ENCODE measurements at places on chromosomes 7 and 10. TPM values are rescaled to one million over a fixed set of nuclear protein-coding genes. Genes with fewer than 3 reads are reported as not detected.

GRCh38 chr10:113080061-113080924 is 130.2 kb downstream of the TCF7L2 start:
- DNase-seq, result no peak

DNA sequence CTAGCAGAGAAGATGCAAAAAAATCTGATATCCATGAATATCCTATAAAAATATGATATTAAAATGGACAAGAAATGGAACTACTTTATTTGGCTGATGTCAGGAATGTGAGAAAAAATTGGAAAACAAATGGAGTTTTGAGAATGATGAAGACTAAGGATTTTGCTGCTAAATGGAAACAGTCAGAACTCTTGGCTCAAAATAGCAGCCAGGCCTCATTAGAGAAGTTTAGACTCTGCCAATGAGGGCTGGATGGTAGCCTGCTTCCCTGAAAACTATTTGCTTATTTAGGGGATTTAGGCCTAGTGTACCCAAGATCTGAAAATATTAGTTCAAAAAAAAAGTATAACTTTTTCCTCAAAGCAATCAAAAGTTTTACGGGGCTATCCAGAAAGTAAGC is 458.5 kb downstream of the TFEC start:
- DNase-seq, result no peak

DNA sequence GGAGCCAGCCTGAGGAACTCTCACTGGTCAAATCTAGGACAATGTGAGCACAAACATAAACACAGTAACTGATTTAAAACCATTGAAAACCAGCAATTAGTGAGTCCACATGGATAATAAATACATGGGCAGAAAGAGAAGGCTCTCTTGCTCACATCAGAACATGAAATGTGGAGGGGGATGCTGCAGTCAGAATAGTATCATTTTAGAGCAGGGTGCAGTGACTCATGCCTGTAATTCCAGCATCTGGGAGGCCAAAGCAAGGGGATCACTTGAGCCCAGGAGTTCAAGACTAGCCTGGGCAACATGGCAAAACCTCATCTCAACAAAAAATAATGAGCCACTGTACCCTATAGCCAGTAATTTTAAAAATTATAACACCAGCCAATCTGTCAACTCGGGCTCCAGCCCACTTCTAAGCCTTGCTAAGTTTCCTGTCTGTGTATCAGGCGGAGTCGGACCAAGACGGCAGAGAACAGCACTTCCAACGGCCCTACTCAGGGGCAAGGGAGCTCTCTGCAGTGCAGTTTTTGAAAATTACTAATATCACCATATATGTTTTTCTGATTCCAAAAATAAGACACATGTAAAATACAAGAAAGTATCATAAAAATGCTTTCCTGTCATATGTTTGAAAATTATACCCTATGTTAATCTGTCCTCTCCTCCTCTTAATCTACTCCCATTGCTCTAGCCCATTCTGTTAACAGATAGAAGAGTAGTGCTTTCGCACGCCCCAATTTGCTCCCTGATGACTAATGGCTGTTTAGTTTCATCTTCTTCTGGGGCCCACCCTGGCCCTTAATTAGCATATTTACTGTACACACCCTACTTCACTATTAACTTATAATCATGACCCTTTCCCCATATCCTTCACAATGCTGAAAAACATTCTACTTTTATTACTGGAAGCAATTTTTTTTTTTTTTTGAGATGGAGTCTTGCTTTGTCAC is 17.1 kb downstream of the URGCP start:
- no peak for DNase-seq

DNA sequence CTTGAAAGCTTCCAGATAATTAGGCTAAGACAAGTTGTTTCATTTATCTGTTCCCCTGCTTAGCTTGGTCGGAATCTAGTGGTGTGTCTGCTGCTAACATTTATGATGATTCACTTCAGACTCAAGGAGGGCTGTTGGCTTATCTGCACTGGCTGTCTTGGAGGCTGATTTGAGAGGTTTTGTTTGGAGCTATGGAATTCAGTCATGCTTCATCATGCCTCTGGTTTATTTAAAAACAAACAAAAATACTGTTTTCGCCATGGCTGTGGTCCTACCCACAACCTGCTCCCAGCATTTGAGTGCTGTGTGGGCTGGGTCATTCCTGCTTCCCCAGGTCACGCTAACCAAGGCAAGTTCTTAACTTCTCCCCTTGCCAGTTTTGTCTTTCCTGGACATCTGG is 11.7 kb upstream of the ARPC1B start:
- DNase-seq, result peak; percentile 90

DNA sequence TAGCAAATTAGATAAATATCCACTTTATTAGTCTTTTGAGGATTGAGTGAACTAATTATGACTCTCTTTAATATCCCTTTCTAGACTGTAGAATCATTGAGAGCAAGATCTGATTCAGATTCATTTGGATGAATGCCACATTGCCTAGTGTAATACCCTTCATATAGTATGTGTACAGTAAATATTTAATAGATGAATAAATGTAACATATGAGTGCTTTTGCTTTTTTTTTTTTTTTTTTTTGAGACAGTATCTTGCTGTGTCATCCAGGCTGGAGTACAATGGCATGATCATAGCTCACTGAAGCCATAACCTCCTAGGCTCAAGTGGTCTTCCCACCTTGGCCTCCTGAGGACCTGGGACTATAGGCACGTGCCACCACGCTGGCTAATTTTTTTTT is 14.8 kb downstream of the SAMD8 start:
- DNase-seq, result no peak

DNA sequence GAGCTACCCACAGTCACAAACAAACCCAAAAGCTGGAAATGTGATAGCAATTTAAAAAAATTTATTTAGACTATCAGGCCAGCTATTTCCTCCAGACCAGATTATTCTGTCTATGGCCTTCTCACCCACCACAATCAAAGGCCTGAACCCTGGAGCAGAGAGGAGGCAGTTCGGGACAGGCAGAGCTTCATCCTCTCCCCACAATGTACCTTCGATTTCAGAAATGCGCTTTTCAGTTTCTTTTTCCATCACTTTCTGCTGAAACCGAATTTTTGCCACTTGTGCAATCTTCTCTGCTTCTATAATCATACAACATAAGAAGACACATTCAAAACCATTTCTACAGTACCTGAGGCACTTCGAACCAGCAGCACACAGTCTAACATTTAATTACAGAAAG is 29.9 kb downstream of the ERLIN1 start:
- no peak for DNase-seq

- DNase-seq, result peak; percentile 17
These were observed 165.7 kb downstream of the NPSR1 start for GRCh38 chr7:34823650-34824258.

- no peak for DNase-seq
These were observed 169.4 kb downstream of the SVIL start for GRCh38 chr10:29465384-29465783.

Gene NRG3
- total RNA-seq, result 2.3 TPM

GRCh38 chr7:133409421-133409820 is 156.5 kb downstream of the EXOC4 start:
- DNase-seq, result no peak

DNA sequence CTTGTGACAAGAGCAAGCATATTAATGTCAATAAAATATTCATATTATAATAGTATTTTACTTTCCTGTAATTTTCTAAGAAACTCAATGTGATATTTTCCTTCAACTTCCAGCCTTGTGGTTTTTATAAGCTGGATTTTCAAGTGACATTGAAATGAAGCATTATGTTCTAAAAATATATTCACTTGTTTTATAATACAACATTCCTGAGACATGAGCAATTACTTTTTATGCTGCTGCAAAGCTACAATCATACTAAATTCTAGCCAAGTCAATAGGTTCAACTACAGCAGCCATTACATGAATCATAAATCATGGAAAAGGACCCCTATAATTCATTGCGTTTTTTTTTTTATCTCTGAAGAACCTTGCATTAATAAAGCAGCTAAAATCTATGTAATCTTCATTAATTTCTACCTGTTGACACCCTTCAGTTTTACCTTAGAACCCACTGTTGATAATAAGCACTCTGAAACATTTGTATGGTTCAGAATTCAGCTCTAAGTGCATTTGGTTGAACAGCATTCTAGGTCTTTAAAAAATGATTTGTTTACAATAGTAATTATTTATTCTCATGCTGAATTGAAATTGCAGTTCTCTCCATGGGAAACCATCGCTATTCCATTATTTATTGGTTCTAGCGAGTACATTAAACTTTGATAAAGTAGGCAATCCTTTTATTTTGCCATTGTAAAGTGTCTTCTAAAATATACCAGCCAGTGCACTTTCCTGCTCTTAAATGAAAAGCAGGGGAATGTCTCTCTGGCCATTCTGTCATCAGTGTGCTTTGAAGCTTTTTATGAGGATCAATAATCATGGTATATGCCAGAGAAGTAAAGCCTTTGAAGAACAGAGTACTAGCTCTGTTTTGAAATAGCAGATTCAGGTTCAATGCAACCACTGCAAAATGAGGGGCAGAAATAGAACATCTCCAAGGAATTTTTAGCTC is 132.6 kb downstream of the GNAT3 start:
- DNase-seq, result peak; percentile 82

- no peak for DNase-seq
These were observed 4.7 kb upstream of the EBF3 start for GRCh38 chr10:129968853-129969183.

Gene KIF5B
- total RNA-seq, result 170 TPM

Gene PTEN
- 99.2 TPM for total RNA-seq

DNA sequence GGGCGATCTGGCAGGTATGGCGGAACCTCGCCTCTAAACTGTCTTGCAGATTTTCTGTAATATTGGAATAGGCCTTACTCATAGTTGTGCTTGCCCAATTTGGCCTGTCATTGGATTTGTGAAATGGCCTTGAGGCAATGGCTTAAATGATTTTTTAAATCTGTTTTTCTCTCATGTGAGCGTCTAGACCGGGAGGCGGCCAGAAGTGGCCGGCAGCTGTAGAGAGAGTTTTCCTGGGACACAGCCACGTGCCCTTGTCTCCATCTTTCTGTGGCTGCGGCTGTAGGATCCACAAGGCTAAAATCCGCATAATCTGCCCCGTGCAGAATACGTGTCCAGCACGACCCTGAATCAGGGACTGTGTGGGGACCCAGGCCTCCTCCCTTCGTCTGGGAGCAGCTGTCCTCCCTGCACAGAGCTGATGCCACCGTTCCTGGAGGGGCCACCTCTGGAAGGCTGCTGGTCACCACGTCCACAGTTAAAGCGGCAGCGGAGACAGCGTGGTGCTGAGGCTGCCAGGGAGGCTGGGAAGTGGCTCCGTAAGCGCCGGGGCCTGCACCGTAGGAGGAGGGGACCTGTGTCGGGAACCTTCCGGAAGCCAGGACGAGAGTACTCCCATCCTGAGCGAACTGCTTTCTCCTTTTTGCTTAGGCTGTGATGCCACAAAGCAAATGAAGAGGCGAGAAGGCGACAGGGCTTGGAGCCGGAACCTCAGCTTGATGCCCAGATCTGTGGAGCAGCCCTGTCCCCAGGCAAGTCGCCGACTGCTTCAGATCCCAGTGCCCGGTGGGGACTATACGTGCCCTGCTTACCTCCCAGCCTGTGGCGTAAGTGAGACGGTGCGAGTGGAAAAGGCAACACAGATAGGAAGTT is 99.8 kb downstream of the DYNC2I1 start:
- DNase-seq, result no peak

DNA sequence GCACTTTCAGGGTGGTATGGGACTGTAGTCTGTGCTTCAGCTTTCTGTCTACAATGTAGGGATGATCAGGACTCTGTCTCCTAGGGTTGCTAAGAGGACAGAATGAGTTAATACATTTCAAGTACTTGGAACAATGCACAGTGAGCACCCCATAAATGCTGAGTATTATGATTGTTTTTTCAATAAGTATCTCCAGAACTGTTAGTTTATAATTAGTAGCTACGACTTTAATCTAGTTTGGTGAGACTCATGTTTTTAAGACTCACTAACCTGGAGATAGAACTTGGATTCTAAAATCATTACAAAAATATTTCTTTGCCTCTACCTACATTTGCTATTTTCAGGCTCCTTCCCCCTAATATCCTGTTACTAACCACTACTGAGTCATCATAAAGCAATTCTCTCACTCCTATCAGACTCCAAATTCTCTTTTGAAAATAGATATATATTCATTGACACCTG is 95.3 kb downstream of the CPED1 start:
- peak; percentile 49 for DNase-seq

Gene LRRTM3
- 0.09 TPM for total RNA-seq

Gene EBF3
- total RNA-seq, result 0.07 TPM

DNA sequence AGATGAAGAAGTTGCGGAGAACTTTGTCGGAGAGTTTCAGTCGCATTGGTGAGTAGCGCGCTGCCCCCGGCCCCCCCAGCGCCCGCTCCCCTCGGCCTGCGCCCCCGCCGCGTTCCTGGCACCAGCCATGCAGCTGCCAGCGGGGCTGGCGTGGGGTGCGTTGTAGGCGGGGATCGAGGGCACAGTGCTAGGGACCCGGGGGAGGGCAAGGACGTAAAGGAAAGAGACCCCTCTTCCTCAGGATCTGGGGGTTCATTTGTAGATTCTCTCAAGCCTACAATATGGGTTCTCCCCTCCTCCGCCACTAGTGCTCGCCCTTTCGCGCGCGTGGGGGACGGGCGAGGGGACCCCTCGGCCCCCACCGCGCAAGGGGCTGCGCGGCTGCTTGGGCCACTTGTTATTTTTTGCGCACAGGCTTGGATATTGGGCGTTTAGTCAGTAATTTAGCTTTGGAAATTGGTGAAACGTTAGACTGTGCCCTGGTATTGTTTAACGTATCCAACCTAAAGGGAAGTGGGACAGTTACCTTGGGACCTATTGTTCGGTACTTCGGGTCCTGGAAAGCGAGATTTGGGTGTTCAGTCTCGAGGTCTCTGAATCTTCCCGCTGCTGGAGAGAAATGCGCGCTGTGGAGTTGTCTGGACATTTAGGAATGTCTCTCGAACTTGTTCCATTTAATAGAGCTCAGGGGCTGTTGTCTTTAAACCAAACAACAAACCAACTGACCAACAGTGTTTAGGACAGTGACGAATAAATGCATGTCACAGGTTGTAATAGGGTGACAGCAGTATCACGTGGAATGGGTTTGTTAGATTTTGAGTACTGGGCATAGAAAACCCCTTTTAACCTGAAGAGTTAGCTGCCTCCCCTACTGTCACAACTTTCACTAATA is 796 bp downstream of the CDK14 start:
- DNase-seq, result peak; percentile 54

GRCh38 chr10:8332730-8333111 is 278.2 kb downstream of the GATA3 start:
- DNase-seq, result no peak

Gene CPA2
- not detected for total RNA-seq

GRCh38 chr10:49831352-49832035 is 69.4 kb upstream of the OGDHL start:
- DNase-seq, result peak; percentile 70

DNA sequence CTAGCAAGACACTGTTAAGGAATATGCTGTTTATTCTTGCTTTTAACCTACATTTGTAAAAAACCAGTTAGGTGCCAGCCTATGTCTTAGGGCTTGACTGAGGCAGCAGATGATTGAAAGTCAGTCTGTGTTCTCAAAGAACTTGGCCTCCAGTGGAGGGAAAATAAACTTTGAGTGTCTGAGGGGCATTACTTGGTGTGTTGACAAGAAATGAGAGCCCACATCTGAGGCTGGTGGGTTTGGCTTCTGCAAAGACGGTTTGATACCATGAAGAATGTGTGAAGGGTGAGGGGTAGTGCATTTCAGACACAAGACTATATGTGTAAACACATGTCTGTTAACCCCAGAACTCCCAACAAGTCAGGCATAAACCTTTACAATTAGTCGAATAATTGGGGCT is 28.5 kb downstream of the CCSER2 start:
- DNase-seq, result no peak

GRCh38 chr7:74430961-74431466 is 22.7 kb upstream of the GTF2IRD1 start:
- DNase-seq, result no peak

GRCh38 chr10:71816936-71817618 is 34.0 kb downstream of the PSAP start:
- no peak for DNase-seq

GRCh38 chr10:125024497-125025234 is 82.7 kb downstream of the ZRANB1 start:
- DNase-seq, result no peak

Data from astrocyte (in vitro differentiated cells and primary cell).